ENCODE measurements at places on chromosomes 7 and 10.
A peak's percentile ranks its signal among the peaks of the same experiment; 100 is the strongest.

DNA sequence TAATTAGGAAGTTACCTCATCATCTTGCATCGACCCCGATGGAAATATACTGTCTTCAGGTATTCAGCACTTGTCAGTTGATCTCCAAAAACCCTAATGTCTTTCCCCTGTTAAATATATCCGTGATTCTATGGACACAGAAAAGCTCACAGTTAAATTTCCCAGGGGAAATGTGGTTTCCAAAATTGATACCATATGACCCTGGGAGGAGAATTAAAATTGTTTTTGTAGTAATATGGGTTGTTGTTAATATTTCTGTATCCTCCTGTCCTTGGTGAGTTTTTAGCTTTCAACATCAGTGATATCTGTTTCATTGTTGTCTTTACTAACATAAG lies 132.1 kb downstream of the CELF2 start:
- DNase-seq = no peak

- peak; percentile 85 for DNase-seq
Measured at GRCh38 chr7:129066290-129067131, 11.6 kb upstream of the TNPO3 start.

GRCh38 chr7:138625849-138626230 lies 75.3 kb downstream of the SVOPL start:
- no peak for DNase-seq

- DNase-seq = no peak
Measured at GRCh38 chr10:27169849-27170248, 14.7 kb downstream of the MASTL start.

GRCh38 chr7:103598326-103598905 lies 152.4 kb upstream of the SLC26A5 start:
- no peak for DNase-seq

GRCh38 chr7:148148456-148148855 lies 442.1 kb upstream of the C7orf33 start:
- DNase-seq = no peak

DNA sequence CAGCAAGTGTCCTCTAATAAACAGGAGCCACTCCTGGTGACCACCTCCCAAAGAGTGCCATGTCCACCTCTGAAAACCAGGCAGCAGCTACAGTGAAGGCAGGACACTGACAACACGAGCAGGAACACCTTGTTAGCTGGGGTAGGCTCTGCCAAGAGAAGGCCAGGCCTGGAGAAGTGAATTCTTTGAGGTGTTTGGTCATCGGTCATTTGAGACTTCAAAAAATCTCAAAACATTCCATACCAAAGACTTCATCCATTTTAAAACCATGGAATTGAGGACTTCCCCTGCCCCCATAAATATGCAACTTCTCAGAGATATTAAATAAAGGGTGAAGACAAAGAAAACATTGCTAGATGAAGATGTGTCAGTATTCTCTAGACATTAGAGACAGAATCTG lies 28.4 kb upstream of the OPALIN start:
- peak; percentile 43 for DNase-seq

- DNase-seq = peak; percentile 96
Measured at GRCh38 chr7:139133335-139134139, 24.0 kb upstream of the ZC3HAV1 start.

GRCh38 chr7:157766098-157766497 lies 429.3 kb downstream of the DNAJB6 start:
- DNase-seq = no peak

DNA sequence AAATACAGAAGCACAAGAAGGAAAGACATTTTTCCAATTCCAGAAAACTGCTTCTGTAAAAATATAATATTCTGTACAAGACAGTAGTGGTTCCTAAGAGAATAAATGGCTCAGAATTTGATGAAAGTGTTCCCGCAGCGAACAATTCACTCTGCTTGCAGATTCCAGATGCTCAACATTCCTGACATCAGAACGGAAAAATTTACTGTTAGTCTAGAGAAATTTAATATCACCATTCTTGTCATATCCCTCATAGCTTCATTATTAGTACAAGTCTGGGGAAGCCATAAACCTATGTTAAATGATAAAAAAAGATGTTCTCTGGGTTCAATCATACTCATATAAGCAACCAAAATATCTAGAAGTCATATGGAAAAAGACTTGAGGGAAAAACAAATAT lies 83.6 kb downstream of the MPP7 start:
- DNase-seq = peak; percentile 60

DNA sequence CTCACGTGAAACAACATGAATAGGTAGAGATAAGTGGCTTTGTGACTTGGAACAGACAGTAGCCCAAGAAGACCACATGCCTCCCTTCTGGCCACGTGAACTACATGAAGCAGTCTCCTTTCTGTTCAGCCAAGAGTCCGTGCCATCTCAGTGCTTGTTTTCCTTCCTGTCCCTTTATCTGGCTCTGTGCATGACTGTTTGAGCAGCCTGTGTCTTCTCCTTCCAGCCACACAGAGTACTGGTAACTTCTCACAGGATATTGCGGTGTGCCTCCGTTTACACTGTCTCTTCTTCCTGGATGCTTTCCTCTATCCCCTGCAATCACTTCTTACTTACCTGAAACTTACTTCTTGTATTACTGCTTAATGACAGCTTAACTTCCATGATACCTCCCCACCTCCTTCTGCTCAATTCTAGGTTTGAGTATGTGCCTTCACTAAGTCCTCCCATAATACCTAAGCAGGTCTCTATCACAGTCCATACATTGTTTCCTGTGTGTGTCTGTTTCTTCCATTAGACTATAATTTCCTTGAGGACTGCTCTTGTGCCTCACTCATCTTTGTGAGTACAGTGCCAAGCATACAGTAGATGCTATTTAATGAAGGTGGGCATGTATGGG lies 748.7 kb downstream of the AUTS2 start:
- no peak for DNase-seq

DNA sequence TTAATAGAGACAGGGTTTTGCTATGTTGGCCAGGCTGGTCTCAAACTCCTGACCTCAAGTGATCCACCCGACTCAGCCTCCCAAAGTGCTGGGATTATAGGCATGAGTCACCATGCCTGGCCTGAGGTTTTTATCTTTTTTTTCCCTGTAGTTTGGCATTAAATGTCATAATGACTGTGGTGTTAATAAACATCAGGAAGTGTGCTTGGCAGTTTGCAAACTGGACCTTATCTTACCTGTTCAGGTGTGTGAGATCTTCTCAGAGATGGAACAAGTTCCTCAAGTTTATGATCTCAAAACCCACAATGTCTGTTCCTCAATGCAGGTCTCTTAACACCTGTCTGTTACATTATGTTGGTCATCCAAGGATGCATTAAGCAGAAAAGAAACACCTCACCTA lies 80.0 kb downstream of the ARID5B start:
- no peak for DNase-seq

GRCh38 chr7:26202019-26202990 lies 760 bp downstream of the CBX3 start:
- DNase-seq = peak; percentile 76

- DNase-seq = peak; percentile 42
Measured at GRCh38 chr10:44830022-44830421, 81.1 kb upstream of the TMEM72 start.

DNA sequence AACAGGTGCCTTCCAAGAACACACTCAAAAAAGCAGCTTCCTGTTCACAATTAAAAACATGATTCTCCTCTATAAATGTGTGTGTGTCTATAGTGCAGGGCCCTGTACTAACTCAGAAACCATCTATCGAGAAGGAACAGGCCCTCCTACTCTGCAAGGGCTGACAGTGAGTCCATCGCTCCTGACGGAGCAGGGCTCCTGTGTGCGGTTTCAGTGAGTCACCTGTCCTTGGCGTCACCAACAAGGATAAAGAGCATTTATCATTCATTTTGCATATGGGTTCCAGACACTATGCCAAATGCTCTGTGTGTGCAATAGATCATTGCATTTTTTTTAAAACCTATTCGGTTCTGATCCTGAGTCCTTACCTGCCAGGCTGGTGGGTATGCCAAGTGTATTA lies 63.7 kb downstream of the TACC2 start:
- no peak for DNase-seq

DNA sequence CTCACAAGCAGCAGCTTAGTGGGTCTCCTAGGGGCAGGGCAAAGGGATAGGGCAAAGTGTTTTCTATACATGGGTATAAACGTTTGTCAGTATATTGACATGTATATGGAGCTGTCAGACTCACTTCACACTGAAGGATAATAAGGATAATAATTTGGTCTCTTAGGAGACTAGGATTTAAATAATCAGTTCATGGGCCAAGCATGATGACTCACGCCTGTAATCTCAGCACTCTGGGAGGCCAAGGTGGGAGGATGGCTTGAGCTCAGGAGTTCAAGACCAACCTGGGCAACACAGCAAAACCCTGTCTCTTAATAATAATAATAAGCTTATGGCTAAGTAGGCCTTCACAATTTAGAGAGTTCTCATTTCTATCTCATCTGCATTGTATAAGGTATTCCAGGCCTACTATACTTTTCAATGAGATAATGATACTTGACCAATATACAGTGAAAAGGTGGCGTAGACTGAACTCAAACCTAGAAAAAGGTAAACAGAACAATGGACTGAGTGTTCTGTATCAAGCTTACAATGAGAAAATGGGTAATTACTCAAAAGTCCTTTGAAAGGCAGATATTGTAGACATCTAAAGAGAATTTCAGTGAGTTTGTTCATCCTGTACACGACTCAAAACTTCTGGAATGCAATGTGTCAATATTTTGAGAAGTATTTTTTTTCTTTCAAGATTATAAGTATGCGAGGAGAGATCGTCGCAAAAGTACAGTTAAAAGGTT lies 7.0 kb downstream of the GSAP start:
- peak; percentile 50 for DNase-seq

DNA sequence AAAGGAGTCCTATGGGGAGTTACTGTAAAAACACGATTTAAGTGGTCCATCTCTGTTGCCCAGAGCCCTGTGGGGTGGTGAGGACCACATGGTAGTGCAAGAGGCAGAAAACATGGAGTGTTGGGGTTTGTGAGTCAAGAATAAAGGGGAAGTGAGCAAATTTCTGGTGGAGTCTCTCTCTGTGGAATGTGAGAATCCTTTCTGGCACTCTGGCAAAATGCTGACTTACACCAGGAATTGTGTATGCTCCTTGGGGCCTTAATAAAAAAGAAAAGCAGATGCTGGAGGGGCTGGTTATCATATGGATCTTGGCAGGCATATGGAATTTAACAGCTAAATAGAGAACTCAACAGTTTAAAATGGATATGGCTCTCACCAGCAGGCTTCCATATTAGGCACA lies 486.0 kb downstream of the TNS3 start:
- no peak for DNase-seq

- no peak for DNase-seq
Measured at GRCh38 chr10:11677480-11677879, 64.7 kb upstream of the ECHDC3 start.

DNA sequence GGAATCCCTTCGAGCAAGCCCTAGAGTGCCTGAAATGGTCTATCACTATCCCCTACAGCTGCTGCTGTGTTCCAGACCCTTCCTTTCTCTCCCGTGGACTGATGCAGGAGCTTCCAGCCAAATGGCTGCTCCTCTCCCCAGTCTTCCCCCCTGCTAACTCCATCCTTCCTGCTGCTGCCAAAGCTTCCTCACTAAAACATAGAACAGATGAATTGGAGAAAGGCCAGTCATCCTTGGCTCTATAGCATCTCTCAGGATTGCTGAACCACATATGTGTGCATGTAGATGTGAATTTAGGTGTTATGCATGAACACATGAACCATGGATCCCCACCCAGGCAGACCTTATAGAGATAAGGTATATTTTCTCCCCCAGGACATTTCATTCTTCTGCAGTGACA lies 60.7 kb downstream of the GPR26 start:
- DNase-seq = no peak

DNA sequence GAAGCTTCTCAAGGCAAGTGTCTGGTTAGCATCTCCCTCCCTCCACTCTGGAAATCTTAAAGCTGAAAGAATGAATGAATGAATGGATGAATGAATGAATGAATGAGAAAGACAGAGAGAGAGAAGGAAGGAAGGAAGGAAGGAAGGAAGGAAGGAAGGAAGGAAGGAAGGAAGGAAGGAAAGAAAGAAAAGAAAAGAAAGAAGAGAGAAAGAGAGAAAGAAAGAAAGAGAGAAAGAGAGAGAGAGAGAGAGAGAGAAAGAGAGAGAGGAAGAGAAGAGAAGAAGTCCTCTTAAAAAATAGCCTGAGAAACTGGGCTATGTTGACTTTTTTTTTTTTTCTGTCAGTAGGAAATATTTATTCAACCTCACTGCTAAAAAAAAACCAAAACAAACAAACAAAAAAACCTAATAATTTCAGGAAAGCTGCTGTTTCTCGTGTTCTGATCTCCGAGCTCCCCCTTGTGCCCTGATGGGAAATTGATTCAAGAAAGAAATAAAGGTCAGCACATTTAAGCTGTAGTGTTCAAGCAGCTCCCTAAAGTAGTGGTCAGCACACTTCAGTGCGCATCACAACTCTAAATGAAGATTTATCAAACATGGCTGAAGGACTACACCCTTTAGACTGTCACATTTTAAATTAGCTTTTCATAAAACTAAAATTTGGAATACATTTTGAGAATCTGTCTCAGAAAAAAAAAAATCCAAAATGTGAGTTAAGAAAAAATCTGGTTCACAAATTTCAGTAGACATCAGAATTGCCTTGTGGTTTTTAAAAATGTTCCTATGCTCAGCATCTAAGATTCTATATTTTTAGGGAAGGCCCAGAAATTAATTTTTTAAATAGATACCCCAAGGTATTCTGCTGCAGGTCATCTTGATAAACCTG lies 154.3 kb downstream of the ELAPOR2 start:
- DNase-seq = peak; percentile 72

GRCh38 chr7:37694208-37695094 lies 10.9 kb downstream of the GPR141 start:
- DNase-seq = no peak

DNA sequence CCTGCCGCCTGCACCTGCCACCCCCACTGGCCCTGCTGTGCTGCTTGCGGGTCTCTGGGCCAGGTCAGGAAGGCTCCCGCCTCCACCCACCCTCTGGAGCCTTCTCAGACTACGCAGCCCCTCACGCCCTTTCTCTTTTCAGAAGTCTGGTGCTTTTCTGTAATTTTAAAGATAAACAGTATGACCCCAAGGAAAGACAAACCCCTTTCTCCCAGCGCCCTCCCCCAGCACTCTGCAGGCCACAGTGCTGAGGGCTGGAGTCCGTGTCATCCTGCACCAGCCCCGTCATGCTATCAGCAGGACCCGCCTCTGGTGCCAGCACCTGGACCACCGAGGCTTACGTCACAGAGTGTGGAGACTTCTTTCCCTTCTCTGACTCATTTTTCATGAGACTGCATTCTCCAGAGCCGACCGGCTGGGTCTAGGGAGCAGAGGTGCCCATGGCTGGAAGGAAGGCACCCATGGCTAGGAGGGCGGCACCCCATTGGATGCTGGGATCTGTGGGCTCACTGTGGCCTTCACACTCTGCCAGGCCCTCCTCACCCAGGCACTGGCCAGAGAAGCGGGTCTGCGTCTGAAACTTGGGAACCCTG lies 53.4 kb downstream of the CFAP46 start:
- DNase-seq = no peak
